Stimulated activated CD4-positive, alpha-beta T cell treated with anti-CD3 and anti-CD28 coated beads, Interleukin-1b, Interleukin-23, amount 100 ng/mL, for 48 hours (primary cell): ENCODE measurements at places on chromosomes 11 and 22.
A peak's percentile ranks its signal among the peaks of the same experiment; 100 is the strongest.

GRCh38 chr11:8218840-8219239 lies 44.8 kb downstream of the LMO1 start:
- DNase-seq: no peak

GRCh38 chr11:64484191-64485022 lies 106.6 kb upstream of the SLC22A12 start:
- DNase-seq: no peak

DNA sequence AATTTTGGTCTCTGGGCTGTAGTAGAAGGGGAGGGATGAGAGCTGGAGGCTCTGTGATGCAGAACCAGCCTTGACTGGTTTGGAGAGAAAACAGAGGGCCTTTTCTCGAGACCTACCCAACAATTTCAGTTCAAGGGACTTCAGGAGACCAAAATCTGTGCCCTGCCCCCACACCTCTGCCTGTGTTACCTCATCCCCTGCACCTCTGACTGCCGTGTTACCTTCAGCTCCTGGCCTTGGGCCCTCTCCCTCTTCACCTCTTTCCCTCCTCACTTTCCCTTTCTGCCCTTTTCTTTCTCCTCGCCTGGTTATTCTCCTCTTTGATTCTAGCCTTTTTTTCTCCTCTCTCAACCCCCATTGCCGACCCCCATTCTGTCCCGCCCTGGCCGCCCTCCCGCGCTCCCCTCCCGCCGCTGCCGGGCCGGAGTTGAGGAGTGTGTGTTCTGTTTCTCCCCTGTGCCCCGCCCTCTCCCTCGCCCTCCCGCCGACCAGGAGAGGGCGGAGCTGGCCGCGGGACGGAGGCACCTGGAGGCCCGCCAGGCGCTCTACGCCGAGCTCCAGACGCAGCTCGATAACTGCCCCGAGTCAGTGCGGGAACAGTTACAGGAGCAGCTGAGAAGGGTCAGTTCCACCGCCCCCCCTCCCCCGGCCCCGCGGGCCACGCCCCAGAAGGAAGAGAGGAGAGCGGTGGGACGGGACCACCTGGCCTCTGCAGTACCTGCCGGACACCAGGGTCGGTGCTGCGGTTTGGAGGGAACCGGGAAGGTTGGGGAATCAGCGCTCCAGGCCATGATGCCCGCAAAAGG lies 27.2 kb downstream of the PHLDB1 start:
- DNase-seq: no peak

DNA sequence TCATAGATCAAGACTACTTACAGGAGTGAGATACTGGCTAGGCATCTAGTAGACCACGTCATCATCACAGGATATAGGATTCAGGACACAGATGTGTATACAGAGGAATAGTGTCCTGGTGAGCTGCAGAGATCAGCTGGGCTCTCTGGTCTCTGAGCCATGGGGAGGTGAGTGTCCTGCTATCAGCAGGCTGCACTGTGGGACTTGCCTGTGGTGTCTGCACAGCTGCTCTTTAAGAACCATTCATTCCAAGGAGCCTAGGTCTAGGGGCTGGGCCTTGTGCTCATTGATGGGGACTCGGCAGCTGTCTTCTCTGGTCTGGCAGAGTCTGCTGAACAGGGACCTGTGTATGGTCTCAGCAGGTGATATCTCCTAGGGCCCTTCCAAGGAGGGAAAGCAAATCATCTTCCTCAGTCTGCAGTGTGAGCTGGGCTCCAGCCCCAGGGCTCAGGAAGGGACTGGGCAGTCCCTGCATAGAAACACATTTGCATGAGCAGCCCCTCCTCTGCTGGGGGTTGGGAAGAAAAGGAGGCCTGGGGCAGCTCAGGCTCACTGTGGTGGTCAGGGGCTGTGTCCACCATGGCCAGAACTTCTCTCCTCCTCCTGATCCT lies 66.1 kb upstream of the VPREB1 start:
- no peak for DNase-seq

DNA sequence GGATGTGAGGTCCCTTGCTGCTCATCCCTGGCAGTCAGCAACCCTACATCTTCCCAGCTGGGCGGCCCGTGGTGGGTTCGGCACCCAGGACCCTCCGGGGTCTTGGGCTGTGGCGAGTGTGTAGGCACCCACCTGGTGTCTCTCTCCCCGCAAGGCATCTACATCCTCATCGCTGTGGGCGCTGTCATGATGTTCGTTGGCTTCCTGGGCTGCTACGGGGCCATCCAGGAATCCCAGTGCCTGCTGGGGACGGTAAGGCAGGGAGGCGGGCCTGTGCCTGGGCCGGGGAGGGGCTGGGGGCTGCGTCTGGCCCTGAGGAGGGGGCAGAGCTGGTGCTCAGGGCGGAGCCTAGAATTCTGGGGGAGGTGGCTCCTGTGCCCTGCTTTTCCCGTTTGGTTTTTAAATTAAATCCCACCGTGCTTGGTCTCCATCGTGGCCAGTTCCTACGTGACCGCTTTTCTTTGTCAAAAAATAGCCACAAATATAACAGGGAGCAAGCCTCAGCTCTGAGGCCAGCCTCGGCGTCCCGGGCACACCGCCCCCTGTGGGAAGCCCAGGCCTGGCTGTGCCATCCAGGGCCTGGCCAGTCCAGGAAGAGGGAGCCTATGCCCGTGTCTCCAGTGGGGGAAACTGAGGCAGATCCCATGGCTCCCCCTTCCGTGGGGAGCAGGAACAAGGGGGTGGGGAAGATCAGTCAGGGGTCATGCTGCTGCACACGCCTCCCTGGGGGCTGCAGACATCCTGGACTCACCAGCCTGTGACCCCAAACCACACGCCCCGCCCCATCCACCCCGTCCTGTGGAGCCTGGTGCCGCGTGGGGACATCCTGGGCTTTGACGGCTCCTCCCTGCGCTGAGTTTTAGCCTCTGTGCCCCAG lies 6.4 kb upstream of the TSSC4 start:
- no peak for DNase-seq

DNA sequence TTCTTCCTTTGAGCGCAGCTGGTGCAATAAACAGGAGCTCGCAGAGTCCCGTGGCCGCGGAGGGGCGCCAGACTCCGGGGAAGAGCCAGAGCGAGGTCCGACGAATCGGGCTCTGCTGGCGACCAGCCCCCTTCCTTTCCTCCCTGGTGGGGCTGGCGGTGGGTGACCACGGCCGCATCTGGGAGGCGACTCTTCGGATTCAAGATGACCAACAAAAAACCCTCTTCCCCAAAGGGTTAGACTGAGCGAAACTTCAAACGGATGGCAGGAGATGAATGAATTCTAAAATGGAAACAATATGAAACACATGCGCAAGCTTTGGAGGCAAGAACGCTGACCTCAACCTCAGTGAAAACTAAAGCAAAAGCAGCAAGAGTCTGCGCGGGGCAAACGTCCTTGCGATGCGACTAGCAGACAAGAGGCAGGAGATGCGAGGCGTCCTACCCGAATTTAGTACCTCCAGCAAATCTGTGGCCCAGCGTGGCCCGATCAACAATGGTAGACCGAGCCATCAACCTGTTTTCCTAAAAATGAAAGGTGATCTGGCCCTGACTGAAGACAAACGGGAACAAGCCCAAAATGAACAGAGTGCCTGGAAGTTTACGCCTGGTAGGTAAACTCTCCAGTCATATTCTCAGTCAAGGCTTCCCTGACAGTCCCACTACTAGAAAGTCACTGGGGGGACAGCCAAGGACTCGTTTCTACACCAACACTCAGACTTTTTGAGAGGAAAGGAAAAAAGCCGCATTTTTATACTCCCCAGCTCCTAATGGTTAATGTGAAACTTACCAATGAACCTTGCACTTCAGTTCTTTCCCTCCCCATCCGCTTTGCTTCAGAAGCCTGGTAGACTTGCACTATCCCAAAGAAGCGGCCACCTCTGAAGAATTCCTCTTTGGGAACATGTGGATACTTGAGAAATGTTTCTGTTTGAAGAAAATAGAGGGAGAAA lies 11.6 kb downstream of the MMP3 start:
- peak; percentile 13 for DNase-seq

DNA sequence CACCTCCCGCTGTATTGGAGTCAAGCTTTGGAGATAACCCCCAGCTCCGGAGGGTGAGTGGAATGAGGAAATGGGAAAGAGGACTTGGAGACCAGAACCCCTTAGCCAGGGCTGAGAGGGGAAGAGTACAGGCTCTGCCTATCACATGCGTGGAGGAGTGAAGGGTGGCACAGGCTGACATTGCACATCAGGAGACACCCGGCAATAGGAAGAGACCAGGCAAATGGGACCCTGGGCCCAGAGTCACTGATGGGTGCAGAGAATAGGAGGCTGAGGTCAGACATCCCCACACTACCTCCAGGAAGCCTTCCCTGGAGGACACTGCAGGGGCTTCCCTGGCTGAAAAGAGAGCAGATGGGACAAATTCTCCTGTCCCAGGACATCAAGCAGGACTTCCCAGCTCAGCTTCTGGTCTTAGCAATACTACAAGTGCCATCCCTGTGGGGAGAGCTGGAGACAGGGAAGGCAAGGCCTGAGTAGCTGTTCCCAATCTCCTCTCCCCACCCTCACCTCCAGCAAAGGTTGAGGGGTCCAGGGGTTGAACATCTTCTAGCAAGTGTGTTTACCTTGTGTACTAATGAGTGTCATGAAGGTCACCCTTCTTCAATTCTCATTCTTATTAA lies 160.7 kb downstream of the BUD13 start:
- DNase-seq: no peak

DNA sequence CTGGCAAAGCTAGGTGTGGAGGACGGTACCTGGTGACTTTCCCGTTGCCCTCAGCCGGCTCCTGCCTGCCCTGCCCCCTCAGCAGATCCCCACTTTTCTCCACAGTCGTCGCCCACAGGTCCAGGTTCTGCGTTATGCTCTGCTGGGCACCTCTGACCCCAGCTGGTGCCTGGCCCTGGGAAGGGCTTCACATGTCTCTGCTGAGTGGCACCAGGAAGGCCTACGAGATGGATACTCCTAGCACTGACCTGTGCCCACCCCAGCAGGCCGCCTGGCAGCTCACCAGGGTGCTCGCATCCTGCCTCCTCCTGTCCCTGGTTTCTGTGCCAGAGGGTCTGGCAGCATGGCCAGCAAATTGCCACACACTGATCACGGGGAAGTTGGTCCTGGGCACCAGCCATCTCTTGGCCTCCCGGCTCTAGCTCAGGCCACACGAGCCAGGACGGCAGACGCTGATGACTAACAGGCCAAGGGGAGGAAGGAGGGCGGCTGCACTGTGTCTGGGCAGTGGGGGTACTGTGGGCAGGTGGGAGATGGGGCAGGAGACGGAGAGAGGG lies 13.8 kb downstream of the CARS1 start:
- no peak for DNase-seq

DNA sequence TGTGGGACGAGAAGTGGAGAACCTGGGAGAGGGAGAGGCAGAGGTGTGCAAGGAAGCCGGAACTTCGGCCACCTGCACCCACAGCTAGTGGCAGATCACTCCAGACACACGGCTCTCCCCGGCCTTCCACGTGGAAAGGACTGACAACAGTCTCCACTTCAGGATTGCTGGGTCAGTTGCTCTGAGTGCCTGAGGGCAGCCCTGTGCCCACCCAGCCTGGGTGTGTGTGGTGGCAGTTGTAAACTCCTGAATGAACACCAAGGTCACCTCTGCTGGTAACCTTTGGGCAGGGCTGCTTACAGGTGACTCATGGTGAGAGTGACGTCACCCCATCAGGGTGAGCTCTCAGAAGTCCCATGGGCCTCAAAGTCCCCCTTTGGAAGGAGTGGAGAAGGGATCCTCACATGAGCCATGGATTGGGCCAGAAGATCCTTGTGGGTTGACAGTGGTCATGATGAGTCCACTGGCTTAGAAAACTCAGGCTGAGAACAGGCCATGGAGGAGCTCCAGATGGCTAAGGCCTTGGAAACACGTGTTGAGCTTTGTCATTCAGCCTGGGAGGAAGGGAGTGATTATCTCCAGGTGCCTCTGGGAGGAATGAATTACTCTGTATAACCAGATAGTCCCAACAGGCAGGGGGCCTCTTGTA lies 71.3 kb downstream of the BCR start:
- DNase-seq: peak; percentile 31

GRCh38 chr11:80240245-80240644 lies 799.4 kb upstream of the TENM4 start:
- DNase-seq: no peak

DNA sequence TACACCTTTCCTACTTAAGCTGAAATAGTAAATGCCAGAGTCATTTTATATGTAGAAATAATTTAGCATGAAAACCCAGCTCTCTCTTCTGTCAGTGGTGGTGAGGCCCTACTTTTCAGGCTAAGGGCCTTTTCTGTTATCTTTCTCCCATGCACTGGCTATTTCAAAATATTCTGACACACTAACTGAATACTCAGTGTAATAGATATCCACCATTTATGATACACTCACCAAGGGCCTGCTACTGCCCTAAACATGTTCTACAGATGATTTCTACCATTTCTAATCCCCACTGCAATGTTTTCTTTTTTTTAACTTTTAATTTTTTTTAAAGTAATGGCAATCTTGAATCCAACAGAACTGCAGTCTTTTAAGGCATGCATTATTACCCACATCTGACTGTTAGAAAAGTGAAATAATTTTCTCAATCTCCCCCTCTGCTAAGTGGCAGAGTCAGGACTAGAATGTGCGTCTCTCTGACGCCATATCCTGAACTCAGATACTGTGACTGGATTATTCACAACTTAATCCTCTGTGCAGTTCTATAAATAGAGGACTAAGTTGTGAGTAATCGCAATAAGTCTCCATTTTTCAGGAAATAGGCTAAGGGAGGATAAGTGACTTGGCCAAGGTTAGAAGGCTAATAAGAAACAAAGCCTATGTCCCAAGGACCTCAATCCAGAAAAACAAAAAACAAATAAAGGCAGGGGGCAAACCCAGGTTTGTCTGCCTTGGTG lies 44.0 kb downstream of the GRAMD1B start:
- DNase-seq: no peak

DNA sequence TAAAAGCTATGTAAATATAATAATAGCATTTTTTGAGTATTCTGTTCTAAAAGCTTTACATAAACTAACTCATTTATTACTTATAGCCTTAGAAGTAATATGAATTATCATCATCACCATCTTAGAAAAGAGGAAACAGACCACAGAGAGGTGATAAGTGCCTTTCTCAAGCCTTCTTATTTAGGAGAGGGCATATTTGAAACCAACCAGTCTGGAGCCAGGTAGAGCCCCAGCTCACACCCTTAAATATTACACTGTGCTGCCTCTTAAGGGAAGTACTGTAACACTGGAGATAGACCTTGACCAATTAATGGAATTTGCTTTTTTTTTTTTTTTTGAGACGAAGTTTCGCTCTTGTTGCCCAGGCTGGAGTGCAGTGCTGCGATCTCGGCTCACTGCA lies 2.3 kb downstream of the BCO2 start:
- DNase-seq: no peak

GRCh38 chr11:8488395-8488794 lies 105.6 kb downstream of the STK33 start:
- no peak for DNase-seq

- DNase-seq: no peak
These were observed 65.2 kb downstream of the WNT7B start for GRCh38 chr22:45911601-45912271.
